Chondrocyte (in vitro differentiated cells): ENCODE measurements at places on chromosomes 5 and 9. TPM values are rescaled to one million over a fixed set of nuclear protein-coding genes. Genes with fewer than 3 reads are reported as not detected.

DNA sequence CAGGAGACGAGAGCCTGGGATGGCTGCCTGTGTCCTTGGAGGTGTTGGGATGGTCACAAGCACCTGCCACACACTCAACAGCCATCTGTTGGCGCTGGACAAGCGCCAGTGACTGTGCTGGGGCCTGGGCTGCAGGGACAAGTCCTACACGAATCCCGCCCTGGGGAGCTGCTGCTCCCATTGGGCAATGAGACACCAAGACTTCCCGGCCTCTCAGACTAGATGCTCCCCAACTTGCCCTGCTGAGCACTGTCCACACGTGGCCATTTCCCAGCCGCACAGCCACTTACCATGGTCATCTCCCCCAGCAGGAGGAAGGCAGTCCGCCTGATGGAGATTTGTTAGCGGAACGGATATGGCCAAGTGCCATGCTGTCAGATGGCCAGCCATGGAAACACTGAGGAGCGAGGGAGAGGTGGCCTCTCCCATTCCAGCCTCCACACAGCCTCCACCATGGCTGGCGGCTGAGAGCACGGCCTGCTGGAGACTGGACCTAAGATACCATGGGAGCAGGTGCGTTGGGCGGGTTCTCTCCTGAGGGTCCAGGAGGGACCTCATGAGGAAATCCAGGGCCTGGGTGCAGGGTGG, 43.9 kb downstream of the PRRT1B start:
- no peak for DNase-seq
- no peak overlapping the region for H3K27ac ChIP-seq
- H3K36me3 ChIP-seq = peaks cover 8% of the 10 kb centered on the region
- no peak overlapping the region for H3K4me3 ChIP-seq
- H3K27me3 ChIP-seq = no peaks in the 10 kb centered on the region
- H3K4me1 ChIP-seq = peaks cover 7% of the 10 kb centered on the region

- no peaks in the 10 kb centered on the region for H3K27me3 ChIP-seq
- peaks cover 4% of the 10 kb centered on the region for H3K36me3 ChIP-seq
- peak overlapping the region; percentile 79 for H3K27ac ChIP-seq
- DNase-seq = no peak
These were observed 120.5 kb downstream of the FBXL7 start for GRCh38 chr5:15620501-15620900.

DNA sequence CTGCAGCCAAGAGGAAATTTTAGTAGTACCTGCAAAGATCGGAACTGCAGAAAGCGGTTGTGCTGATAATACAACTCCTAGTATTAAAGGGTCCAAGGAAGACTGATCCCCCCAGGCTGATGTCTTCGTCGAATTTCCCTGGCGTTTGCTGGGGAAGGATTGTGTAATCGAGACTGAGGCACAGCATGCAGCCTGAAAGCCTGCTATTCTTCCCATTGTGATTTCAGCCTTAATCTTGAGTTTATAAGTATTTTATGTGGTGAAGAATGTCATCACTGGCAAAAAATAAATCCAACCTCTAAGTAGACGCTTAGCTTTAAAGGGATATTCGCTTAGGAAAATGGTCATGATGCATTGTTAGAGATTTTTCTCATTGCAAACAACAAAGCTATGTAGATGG, 21.3 kb upstream of the LMX1B start:
- peaks cover 5% of the 10 kb centered on the region for H3K4me1 ChIP-seq
- H3K27ac ChIP-seq = no peak overlapping the region
- no peak overlapping the region for H3K4me3 ChIP-seq
- no peak for DNase-seq

DNA sequence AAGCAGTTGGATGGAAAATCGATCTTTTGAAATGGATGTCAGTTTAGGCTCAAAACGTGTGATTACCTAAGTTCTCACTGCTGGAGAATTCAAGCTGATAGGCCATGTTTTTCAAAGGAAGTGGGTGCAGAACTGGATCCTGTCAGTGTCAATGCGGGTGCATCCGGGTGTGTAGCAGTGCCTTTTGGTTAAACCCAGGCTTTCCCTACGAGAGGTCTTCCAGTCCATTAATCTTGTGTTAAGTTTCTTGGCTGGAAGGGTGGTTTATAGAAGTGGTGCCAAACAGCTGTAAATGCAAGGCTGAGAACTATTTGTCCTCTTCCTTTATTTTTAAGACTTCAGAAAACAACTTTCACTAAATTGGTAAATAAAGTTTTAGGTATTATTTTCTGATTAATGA, 71.9 kb downstream of the DAPK1 start:
- no peak for DNase-seq
- H3K27ac ChIP-seq = no peak overlapping the region

GRCh38 chr5:132947671-132948070, 15.8 kb downstream of the AFF4 start:
- peaks cover 3% of the 10 kb centered on the region for H3K36me3 ChIP-seq
- H3K27me3 ChIP-seq = no peaks in the 10 kb centered on the region
- H3K4me1 ChIP-seq = peaks cover 65% of the 10 kb centered on the region
- no peak for DNase-seq
- no peak overlapping the region for H3K4me3 ChIP-seq

TXNDC8 gene
- total RNA-seq = not detected in 3 replicates

PLCXD3 gene
- not detected in 3 replicates for total RNA-seq
